IPS DF 6.9 (cell line): ENCODE measurements at places on chromosomes 1 and 21.
A peak's percentile ranks its signal among the peaks of the same experiment; 100 is the strongest.

DNA sequence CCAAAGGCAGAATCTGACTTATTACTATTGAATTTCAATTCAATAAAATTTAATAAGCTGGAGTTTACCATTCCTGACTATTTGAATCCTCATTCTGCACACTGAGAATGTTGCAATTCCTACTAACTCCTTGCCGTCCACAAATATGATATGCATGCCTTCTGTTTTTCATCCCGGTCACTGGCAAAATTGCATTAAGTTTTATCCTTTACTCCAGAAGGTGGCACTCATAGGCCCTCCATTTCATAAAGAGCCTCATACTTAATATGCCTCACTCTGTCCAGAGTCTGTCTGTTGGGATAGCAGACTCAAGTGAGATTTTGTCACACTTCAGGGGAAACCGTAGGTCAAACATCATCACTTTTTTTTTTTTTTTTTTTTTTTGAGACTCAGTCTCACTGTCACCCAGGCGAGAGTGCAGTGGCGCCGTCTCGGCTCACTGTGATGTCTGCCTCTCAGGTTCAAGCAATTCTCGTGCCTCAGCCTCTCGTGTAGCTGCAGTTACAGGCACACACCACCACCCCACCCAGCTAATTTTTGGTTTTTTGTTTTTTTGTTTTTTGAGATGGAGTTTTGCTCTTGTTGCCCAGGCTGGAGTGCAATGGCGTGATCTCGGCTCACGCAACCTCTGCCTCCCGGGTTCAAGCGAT is 27.3 kb downstream of the F11R start:
- DNase-seq = no peak

GRCh38 chr21:26850116-26850643 is 5.0 kb upstream of the ADAMTS1 start:
- DNase-seq = no peak

DNA sequence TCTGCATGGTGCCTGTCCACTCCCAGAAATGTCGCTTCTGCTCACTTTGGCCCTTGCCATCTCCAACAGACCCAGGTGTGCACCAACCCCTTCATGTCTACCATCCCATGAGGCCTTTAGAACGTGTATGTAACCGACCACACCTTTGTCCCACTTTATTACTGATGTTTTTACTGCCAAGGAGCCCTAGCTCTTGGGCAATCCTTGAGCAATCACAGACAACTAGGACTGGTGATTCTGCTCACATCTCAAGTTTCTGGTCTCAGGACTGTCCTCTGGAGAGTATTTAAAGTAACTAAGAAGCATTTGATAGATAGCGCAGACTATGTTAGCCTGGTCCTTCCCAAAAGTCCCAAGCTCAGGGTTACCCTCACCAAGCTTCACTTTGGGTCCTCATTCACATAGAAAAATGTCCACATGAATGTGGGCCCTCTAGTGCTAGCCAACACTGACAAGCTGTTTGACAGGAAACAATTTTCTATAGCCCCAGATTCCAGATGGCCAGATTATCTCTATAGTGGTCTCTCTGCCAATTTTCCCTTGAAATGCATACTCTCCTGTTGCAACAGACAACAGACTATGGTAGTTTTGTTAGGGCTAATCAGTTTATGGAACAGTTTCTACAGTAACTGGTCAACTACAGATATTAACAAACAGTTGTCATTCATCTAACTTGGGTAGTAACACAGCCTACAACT is 6.9 kb upstream of the TMEM81 start:
- DNase-seq = no peak

DNA sequence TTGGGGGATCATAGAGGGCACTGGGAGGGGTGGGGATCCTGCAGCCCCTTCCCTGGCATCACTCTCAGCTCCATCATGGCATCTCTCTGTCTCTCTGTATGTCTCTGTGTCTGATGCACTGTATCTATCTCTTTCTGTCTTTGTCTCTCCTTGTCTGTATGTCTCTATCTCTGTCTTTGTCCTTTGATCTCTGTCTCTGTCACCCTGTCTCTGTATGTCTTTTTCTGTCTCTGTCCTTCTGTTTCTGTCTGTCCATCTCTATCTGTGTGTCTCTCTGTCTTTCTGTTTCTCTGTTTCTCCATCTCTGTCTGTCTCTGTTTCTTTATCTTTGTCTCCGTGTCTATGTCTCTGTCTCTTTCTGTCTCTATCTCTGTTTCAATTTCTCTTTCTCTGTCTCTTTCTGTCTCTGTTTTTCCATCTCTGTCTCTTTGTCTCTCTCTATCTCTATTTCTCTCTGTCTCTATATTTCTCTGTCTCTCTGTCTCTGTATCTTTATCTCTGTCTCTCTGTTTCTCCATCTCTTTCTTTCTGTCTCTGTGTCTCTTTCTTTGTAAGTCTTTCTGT is 56.4 kb downstream of the TRIM11 start:
- DNase-seq = no peak

DNA sequence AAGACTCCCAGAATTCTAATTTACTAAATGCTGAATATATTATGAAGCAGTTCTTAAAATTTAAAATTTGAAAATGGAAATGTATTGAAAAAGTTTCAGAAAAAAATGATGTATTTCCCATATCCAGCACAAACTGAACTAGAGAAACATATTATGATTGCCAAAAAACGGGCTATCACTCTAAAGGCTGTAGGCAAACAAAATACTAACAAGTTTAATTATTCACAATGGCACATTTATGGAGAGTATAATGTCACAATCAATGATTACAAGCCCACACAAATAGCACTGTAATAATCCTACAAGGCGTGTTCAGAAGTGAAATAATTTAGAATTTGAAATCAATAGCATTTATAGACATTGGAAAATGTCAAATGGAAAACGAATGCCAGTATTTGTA is 531.3 kb downstream of the PTBP2 start:
- no peak for DNase-seq

DNA sequence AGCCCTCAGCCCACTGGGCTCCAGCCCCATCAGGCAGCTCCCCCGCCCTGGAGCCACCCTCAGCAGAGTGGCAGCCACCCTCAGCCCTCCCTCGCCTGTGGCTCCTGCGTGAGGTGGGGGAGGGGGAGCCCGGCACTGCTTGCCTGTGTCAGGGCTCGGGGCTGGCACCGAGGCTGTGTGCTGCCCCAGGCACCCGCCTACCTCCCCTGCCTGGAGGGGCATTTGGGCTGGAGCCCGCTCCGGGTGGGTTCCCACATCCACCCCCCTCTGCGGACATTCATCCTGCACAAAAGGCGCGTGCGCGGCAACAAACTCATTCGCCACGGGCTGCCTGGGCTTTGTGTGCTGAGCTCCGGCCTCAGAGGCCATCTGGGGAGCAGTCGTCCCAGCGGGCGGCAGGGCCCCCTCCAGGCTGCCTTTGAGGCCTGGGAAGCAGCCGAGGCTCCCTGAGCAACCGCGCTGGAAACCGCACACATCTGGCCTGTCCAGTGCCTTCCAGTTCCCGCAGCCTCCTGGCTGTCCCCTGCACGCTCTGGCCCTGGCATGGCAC is 12.6 kb upstream of the TNFRSF14 start:
- DNase-seq = no peak

GRCh38 chr1:82759035-82759434 is 958.3 kb downstream of the ADGRL2 start:
- DNase-seq = no peak

DNA sequence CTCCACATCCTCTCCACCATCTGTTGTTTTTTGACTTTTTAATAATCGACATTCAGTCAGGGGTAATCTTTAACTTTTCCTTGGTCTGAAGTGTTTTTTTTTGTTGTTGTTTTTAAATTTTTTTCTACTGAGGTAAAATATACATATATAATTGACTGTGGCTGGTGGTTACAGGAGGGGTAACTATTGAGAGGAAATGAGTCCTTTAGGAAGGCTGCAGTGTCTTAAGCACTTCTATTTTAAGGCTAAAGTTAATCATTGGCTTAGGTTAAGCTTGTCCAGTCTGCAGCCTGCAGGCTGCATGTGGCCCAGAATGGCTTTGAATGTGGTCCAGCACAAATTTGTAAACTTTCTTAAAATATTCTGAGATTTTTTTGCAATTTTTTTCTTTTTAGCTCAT is 172.5 kb downstream of the CTH start:
- no peak for DNase-seq

DNA sequence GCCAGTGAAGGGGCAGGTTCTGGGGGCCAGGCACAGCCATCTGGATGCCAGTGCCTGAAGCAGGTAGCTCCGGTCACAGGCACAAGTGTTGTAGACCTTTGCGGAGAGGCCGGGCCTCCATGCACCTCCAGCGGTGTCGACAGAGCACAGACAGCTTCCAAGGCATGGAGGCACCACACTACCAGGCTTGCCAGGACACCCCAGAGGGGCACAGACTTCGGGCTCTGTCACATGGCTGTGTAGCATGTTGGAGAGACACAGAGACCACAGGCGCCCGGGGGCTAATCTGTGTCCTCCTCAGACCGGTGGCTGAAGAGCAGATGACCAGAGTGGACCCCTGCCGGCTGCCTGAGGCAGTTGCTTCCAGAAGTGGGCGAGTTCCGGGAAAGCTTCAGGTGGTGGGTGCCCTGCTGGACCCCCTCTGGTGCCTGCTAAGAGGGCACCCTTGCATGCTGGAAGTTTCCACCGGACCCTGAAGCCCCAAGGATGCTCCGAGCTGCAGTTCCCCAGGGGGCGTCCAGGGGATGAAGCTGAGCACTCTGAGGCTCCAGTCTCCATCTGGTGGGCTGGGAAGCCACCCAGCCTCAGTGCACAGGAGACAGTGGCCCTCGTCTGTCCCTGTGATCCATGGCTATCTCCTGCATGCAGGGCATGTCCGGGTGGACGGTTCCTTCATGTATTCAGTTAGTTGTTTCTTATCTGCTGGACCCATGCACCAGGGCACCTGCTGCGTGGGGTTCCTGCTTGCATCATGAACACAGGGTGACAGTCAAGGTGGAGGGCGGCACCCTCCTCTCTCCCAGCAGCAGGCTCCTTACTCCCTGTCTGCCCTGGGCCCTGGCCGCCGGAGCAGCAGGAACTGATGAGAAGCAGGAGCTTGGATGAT is 82.4 kb downstream of the OBSCN start:
- no peak for DNase-seq

DNA sequence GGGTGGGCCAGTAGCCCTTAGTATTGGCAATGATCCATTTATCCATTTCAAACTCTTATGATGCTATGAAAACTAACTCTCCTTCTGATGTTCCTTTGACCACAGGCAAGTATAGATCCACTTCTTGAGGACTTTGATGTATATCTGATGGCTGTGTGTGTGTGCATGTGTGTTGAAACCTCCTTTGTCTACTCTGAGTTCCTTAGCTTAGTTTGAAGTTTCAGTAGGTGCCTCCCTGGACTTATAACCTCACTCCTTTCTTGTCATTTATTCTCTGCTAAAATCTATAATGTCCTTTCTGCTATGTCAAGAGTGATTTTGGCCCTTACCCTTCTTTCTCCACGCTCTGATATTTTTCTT is 409.3 kb downstream of the PRDM2 start:
- no peak for DNase-seq

DNA sequence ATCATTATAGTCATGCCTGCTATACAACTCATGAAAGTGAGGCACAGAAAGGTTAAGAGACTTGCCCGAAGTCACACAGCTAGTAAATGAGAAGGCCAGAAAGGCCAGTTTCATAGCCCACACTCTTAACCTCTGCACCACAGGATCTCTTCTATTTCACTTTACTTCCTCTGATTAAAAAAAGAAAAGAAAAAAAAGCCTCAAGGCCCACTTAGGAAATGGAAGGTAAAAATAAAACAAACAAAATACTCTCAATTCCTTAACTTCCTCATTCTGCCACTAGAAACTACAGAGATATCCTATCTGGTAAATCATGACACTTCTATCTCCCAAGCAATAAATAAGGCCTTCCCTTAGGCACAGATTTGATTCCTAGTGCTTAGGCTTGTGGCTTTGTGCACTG is 7.6 kb upstream of the ENAH start:
- DNase-seq = no peak

- DNase-seq = no peak
Observed at GRCh38 chr1:95734560-95734959, 500.6 kb downstream of the RWDD3 start.

DNA sequence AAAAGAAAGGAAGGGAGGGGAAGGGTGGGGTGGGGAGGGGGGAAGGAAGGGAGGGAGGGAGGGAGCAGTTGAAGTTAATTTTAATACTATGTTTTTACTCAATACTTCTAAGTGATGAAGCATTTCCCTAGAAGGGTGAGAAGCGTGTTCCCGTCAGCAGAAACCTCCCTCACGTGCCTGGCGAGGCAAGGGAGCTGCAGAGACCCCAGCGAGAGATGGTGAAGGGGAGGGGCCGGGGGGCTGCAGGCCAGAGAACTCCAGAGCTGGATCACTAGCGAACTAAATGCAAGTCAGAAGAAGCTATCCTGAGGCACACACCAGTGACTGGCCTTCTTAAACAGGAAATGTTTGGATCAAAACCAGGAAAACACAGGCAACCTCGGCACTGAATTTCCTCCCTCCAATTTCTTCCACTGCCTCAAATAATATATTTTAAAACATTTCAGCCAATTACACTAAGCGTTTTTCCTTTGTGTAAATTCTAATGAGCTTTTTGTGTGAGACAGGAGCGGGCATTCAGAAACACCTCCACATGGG is 18.0 kb downstream of the WDR4 start:
- no peak for DNase-seq

DNA sequence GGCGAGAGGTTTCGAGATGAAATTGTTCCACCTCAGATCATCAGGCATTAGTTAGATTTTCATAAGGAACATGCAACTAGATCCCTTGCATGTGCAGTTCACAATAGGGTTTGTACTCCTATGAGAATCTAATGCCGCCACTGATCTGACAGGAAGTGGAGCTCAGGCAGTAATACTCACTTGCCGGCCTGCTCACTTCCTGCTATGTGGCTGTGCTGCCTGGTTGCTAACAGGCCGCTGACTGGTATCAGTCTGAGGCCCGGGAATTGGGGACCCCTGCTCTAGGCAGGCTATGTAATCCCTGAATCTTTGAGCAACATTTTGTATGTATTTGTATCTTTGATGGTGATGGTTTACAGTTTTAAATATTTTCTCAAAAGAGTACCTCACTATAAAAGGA is 32.5 kb downstream of the XKR8 start:
- no peak for DNase-seq

GRCh38 chr21:17854745-17855144 is 35.6 kb upstream of the C21orf91 start:
- DNase-seq = no peak

GRCh38 chr1:182968151-182968741 is 15.3 kb upstream of the SHCBP1L start:
- no peak for DNase-seq

- DNase-seq = peak; percentile 41
Observed at GRCh38 chr1:246689409-246690008, 34.7 kb upstream of the SCCPDH start.

- no peak for DNase-seq
Observed at GRCh38 chr1:60078182-60078581, 4.6 kb upstream of the C1orf87 start.
